ENCODE measurements at places on chromosomes 6 and 20. TPM values are rescaled to one million over a fixed set of nuclear protein-coding genes. Genes with fewer than 3 reads are reported as not detected.

Gene RAMACL
- total RNA-seq = 0.52 TPM

Gene STMND1
- total RNA-seq = not detected

Gene TENT5A
- 6.3 TPM for total RNA-seq

- H3K4me1 ChIP-seq = peaks cover 6% of the 10 kb centered on the region
- H3K27me3 ChIP-seq = peaks cover 3% of the 10 kb centered on the region
- H3K27ac ChIP-seq = no peak overlapping the region
- H3K4me3 ChIP-seq = no peak overlapping the region
- no peak for DNase-seq
Observed at GRCh38 chr6:52843605-52844004, 3.0 kb upstream of the GSTA5 start.

- H3K4me3 ChIP-seq = no peak overlapping the region
- H3K27ac ChIP-seq = no peak overlapping the region
- no peak for DNase-seq
- H3K27me3 ChIP-seq = no peaks in the 10 kb centered on the region
- no peaks in the 10 kb centered on the region for H3K36me3 ChIP-seq
Observed at GRCh38 chr6:14880052-14880451, 365.8 kb upstream of the JARID2 start.

GRCh38 chr6:105204331-105204730 is 24.5 kb upstream of the POPDC3 start:
- H3K27ac ChIP-seq = no peak overlapping the region
- H3K4me3 ChIP-seq = no peak overlapping the region
- DNase-seq = no peak

DNA sequence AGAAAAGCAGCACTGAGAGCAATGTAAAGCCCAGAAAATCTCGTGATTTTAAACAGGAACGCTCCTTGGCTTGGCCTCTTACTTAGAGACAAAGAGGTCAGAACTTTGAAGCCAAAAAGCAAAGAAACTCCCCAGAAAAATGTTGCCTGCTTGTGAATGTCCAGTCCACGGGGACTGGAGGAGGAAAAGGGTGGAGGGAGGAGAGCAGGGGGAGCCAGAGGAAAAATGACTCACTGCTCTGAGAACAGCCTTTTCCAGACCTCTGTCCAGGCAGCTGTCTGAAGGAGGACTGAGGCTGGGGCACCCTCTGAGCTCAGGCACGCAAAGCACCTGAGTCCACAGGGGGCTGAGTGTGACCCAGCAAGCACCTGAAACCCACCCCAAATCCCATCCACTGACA is 64.7 kb downstream of the TRAM2 start:
- H3K4me1 ChIP-seq = no peaks in the 10 kb centered on the region
- H3K27ac ChIP-seq = no peak overlapping the region
- no peak overlapping the region for H3K4me3 ChIP-seq

DNA sequence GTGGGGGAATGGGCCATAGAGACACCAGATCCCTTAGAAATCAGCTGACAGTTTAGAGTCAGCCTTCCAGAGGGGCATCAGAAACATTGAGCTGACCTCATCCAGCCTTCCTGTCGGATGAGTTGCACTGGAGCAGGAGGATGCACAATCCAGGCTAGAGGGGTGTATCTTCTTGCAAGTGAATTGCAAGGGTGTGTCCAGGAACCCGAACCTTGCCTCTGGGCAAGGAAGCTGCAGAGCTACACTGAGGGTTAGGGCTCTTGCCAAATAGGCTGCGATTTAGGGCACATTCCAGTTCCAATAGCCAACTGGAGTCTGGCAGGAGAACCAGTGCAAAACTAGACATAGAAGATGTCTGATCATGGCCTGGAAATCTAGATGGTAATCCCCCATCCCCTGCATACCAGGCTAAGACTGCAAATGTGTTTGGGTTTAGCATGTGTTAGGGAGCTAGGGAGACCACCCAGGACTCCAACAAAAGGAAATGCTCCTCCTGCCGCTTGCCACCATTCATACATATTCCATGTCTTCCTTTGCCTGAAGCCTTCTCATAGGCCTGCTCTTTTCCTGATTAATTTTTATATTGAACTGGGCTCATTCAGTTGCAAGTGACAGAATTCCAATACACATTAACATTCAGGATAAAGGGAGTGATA is 6.3 kb upstream of the UTRN start:
- no peak for DNase-seq
- no peaks in the 10 kb centered on the region for H3K4me1 ChIP-seq
- H3K27ac ChIP-seq = no peak overlapping the region
- no peaks in the 10 kb centered on the region for H3K27me3 ChIP-seq
- no peaks in the 10 kb centered on the region for H3K36me3 ChIP-seq

DNA sequence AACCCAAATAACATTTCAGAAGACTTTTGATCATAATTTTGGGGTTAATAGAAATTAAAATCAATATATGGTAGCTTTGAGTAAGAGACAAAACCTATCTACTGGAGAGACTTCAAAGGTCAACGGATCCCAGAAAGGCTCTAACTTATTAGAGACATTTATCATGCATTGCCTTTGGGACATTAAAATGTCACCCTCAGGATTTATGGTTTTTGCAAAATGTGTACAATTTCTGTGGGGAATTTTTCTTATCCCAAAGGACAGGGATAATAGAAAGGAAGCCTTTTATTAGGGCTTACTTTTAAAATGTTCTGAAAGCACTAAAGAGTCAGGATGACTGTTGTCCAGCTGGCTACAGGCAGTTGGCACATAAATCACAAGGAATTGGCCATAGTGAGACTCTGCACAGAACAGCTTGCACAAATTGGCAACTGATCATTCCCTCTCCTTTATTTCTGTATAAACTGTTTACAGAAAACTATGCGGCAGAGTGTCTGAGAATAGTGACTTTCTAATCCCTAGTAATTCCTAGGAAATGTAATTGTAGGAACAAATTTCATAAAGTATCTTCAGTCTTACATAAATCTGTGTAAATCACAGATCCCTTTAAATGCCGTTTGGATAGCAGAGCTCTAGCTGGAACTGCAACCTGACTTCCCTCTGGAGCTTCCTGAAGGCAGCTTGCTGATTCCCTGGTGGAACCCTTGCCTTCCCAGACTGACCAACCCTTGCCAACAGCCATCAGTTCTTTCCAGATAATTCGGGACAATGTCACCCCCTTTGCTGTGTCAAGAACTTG is 201.1 kb upstream of the PREP start:
- peaks cover 6% of the 10 kb centered on the region for H3K4me1 ChIP-seq
- no peaks in the 10 kb centered on the region for H3K27me3 ChIP-seq
- H3K27ac ChIP-seq = no peak overlapping the region
- no peaks in the 10 kb centered on the region for H3K36me3 ChIP-seq
- H3K4me3 ChIP-seq = no peak overlapping the region

- H3K4me1 ChIP-seq = no peaks in the 10 kb centered on the region
- peaks cover 2% of the 10 kb centered on the region for H3K36me3 ChIP-seq
- DNase-seq = no peak
- no peaks in the 10 kb centered on the region for H3K27me3 ChIP-seq
Observed at GRCh38 chr6:35011096-35012041, 122.3 kb downstream of the ANKS1A start.

- H3K36me3 ChIP-seq = no peaks in the 10 kb centered on the region
- H3K27ac ChIP-seq = no peak overlapping the region
- no peak overlapping the region for H3K4me3 ChIP-seq
- H3K4me1 ChIP-seq = no peaks in the 10 kb centered on the region
- no peak for DNase-seq
- no peaks in the 10 kb centered on the region for H3K27me3 ChIP-seq
Observed at GRCh38 chr6:134647861-134648260, 302.0 kb downstream of the ALDH8A1 start.

- no peak overlapping the region for H3K4me3 ChIP-seq
- no peaks in the 10 kb centered on the region for H3K4me1 ChIP-seq
- no peak overlapping the region for H3K27ac ChIP-seq
Observed at GRCh38 chr20:58127701-58128111, 100.7 kb downstream of the ANKRD60 start.

DNA sequence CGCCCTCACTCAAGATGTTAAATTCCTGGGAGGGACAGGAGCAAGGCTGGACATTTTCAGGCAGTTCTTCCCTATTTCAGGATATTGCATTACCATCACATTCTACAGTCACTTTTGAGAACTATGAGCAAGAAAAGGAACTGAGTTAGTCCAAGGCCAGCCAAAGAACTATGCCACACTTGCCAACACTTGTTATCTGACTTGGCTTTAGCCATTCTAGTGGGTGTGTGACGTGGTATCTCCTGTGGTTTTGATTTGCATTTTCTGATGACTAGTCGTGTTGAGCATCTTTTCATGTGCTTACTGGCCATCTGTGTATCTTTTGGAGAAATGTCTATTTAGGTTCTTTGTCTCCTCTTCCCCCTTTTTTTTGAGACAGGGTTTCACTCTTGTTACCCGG is 12.0 kb downstream of the XRN2 start:
- H3K36me3 ChIP-seq = no peaks in the 10 kb centered on the region
- no peak overlapping the region for H3K4me3 ChIP-seq
- no peak overlapping the region for H3K27ac ChIP-seq
- DNase-seq = no peak
- no peaks in the 10 kb centered on the region for H3K27me3 ChIP-seq

- no peak overlapping the region for H3K27ac ChIP-seq
- no peaks in the 10 kb centered on the region for H3K27me3 ChIP-seq
- H3K4me3 ChIP-seq = no peak overlapping the region
- peaks cover 30% of the 10 kb centered on the region for H3K4me1 ChIP-seq
- no peaks in the 10 kb centered on the region for H3K36me3 ChIP-seq
- no peak for DNase-seq
Observed at GRCh38 chr20:43936104-43936770, 21.6 kb downstream of the TOX2 start.

GRCh38 chr6:38136547-38136946 is 317.0 kb downstream of the ZFAND3 start:
- DNase-seq = no peak
- H3K4me3 ChIP-seq = no peak overlapping the region
- H3K27ac ChIP-seq = no peak overlapping the region
- no peaks in the 10 kb centered on the region for H3K36me3 ChIP-seq
- no peaks in the 10 kb centered on the region for H3K27me3 ChIP-seq
- H3K4me1 ChIP-seq = no peaks in the 10 kb centered on the region

GRCh38 chr6:143680141-143680540 is 2.4 kb downstream of the PHACTR2 start:
- H3K4me3 ChIP-seq = no peak overlapping the region
- H3K4me1 ChIP-seq = peaks cover 4% of the 10 kb centered on the region
- no peak for DNase-seq
- H3K27ac ChIP-seq = no peak overlapping the region
- H3K36me3 ChIP-seq = no peaks in the 10 kb centered on the region
